ENCODE measurements at places on chromosomes 12 and 14. TPM values are rescaled to one million over a fixed set of nuclear protein-coding genes. Genes with fewer than 3 reads are reported as not detected.

RGS6 gene
- not detected for total RNA-seq

RPL36AL gene
- total RNA-seq: 195 TPM

B4GALNT1 gene
- 14.5 TPM for total RNA-seq

TAS2R7 gene
- total RNA-seq: not detected

CCDC38 gene
- not detected for total RNA-seq

CEBPE gene
- not detected for total RNA-seq

HSPB8 gene
- total RNA-seq: 33.8 TPM

CLMN gene
- total RNA-seq: 1.6 TPM

PTGDR gene
- total RNA-seq: 2.6 TPM

GSC gene
- total RNA-seq: not detected

CACNA1C gene
- 10.0 TPM for total RNA-seq

FBXO33 gene
- 20.3 TPM for total RNA-seq

KRT6C gene
- total RNA-seq: not detected

PACS2 gene
- 101 TPM for total RNA-seq

C1QL4 gene
- 0.07 TPM for total RNA-seq

TMEM132D gene
- total RNA-seq: not detected

METTL3 gene
- total RNA-seq: 44.6 TPM

ITGA7 gene
- total RNA-seq: 184 TPM

FAM161B gene
- total RNA-seq: 4.6 TPM

CIROP gene
- total RNA-seq: not detected

PRB2 gene
- not detected for total RNA-seq

PLEKHD1 gene
- 0.07 TPM for total RNA-seq

MIP gene
- 0.13 TPM for total RNA-seq
